CD4-positive, alpha-beta T cell treated with Interleukin-15 for 1 hour (primary cell): ENCODE measurements at places on chromosomes 3 and 15.

DNA sequence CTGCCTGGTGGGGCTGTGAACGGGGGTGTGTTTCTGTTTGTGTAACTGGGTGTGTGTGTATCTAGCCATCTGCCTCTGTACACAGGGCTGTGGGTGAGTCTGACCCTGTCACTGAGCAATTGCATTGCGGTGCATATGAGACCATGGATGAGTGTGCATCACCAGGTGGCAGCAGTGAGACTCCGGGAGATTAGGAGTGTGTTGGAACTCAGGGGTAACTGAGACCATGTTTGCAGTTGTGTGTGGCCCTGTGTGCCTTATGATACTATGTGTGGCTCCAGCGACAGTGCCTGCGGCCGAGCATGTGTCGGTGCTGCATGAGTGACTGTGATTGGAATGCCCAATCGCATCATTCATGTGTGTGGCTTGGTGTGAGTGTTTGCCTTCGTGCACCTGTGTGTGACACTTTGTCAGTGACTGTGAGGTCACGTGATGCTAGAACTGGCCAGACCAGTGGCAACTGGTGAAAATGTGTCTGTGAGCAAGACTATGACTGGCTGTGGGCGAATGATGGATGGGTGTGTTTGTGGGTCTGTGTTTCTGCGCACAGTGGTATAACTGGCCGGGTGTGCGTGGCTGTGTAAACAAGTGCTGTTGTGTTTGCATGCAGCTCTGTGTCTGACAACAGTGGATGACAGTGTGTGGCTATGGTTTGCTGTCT lies 14.0 kb downstream of the VILL start:
- peak; percentile 49 for DNase-seq

GRCh38 chr3:95971573-95971972 lies 842.8 kb upstream of the EPHA6 start:
- DNase-seq = no peak

- no peak for DNase-seq
Measured at GRCh38 chr15:98146031-98146820, 185.7 kb downstream of the ARRDC4 start.

DNA sequence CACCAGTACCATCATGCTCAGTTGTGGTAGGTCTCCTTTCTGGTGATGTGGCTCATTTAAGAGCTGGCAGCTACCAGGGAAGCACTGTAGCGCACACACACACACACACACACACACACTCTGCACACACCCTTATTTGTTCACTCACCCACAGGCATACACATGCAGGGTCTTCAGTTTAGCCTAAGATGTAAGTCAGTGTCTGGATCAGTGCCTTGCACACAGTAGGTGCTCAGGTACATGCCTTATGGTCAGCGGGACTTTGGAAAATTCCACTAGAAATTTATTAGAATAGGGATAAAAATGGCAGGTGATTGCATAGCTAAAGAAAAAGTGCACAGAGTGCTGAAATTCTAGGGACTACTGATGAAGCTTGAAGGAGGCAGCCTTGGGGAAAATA lies 23.6 kb downstream of the XYLB start:
- no peak for DNase-seq

- no peak for DNase-seq
Measured at GRCh38 chr3:119400466-119400865, 62.9 kb downstream of the TMEM39A start.

- DNase-seq = no peak
Measured at GRCh38 chr3:142057331-142057725, 92.0 kb downstream of the TFDP2 start.
